ENCODE measurements at places on chromosomes 7 and 10.

GRCh38 chr7:81181066-81181465 is 262.2 kb upstream of the SEMA3C start:
- DNase-seq, result no peak

GRCh38 chr10:3716093-3716492 is 68.9 kb downstream of the KLF6 start:
- DNase-seq, result no peak

DNA sequence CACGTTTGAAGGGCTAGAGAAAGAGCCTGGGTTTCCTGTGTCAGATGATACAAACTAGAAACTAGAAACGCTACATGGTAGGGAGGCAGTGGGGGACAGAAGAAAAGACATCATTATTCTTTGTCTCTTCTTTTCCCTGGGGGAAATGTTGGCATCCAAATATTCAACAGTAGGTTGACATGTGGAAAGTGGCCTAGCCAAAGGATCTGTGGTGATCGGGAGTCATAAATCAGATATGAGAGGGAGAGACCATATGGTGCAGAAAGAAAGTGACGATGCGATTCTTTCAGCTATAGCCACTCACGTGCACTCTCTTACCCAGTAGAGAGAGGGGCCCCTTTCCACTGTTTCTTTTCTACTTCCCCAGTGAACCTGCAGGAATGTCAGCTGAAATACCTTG is 964.7 kb downstream of the LRMDA start:
- DNase-seq, result no peak

GRCh38 chr10:72720814-72721660 is 29.1 kb downstream of the MCU start:
- peak; percentile 32 for DNase-seq

DNA sequence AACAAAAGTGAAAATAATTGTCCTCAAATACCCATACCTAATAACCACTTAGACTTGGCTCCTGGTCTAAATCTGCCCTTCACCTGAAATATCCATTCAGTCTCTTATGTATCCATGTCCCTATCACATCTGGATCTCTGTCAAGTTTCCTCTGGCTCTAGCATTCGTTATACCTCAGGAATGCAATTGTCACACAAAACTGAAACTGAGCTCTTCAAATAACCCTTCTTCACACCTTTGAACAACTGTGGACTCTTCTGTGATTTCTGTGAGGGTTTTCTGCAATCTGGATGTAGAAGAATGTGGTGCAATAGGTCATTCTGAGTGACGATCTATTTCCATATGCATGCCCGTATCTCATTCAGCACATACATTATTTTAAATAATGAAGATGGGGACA is 53.5 kb upstream of the FGL2 start:
- no peak for DNase-seq

DNA sequence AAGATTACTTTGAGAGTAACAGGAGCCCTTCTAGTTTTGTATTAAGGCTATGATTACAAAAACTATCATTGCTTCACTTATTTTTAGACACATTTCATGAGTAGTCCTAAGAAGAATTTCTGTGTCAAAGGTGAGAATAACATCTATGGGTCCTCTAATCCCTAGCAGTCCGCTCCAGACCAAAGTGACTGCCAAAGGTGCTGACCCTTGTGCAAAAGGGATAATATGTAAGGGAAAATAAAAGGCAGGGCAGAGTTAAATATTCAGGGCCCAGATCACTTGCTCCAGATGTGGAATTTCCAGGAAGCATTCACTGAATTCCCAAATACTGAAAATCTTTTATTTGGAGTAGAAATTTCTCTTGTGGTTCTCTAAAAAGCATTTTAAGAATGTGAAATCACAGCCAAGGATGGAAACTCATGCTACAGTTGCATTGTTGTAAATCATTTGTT is 29.3 kb downstream of the RHOBTB1 start:
- peak; percentile 95 for DNase-seq

DNA sequence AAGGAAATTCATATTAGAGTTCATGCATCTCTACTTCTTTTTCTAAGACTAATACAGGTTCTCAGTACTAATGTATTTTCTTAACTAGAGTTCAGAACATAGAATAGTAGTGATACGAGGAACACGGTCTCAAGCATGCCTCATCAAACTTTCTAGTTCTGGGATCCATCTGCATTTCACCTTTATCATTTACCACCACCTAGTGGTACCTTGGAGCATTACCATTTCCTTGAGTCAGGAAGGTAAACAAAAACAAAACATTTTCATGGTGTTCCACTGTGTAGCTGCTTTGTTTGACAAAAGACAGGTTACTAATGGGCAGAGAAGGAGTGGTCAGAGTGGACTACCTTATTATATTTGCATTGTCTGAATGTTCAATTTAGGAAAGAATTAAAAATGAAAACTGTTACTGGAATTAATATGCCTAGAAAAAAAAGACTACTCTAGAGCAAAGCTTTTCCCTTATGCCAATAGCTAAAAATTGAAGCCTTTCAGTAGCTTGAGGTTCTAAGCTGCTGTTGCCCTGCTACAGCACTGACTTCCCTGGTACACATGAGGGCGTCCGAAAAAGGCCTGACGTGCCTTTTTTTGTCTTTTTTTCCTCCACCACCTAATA is 44.5 kb downstream of the STARD3NL start:
- peak; percentile 79 for DNase-seq

- no peak for DNase-seq
Measured at GRCh38 chr7:53420550-53420949, 385.1 kb downstream of the POM121L12 start.

- peak; percentile 59 for DNase-seq
Measured at GRCh38 chr7:28988091-28988490, 30.0 kb upstream of the TRIL start.

- DNase-seq, result no peak
Measured at GRCh38 chr7:123687161-123687560, 31.5 kb downstream of the LMOD2 start.

DNA sequence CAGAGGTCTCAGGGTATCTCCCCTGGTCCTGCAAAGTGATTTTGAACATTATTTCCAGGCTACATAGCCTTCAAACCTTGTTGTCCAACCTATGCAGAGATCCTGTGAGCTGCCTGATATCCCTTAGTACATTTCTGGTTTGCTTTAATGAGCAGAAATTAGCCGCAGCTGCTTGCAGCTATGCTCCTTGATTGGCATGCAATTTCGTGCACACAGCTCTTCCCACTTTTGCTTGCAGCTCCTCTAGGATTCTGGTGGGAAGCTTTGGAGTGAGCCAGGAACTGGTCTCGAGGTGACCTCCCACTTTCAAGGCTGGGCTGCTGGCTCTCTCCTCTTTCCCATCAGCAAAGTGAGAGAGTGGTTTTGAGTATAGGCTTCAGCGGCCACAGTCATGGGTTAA is 45.8 kb downstream of the OAT start:
- DNase-seq, result peak; percentile 27

- peak; percentile 70 for DNase-seq
Measured at GRCh38 chr10:93495654-93496321, 624 bp upstream of the CEP55 start.

DNA sequence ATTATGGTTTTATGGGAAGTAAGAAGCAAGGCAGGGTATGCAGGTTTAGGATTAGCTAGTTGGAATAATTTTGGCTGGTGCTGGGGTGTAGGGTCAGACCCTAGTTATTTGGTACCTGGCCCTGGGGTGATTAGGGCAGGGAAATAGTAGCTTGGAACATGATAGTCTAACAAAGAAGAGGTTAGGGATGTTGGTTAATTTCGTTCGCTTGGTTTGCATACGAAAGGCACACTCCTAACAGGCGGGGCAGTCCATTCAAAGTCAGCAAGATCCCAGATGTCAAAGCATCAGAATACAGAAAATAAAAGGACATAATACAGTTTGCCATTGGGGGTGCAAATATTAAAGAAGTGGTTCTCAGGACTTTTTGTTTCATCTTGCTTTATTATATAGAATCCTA is 55.7 kb upstream of the ITPRID1 start:
- DNase-seq, result no peak

DNA sequence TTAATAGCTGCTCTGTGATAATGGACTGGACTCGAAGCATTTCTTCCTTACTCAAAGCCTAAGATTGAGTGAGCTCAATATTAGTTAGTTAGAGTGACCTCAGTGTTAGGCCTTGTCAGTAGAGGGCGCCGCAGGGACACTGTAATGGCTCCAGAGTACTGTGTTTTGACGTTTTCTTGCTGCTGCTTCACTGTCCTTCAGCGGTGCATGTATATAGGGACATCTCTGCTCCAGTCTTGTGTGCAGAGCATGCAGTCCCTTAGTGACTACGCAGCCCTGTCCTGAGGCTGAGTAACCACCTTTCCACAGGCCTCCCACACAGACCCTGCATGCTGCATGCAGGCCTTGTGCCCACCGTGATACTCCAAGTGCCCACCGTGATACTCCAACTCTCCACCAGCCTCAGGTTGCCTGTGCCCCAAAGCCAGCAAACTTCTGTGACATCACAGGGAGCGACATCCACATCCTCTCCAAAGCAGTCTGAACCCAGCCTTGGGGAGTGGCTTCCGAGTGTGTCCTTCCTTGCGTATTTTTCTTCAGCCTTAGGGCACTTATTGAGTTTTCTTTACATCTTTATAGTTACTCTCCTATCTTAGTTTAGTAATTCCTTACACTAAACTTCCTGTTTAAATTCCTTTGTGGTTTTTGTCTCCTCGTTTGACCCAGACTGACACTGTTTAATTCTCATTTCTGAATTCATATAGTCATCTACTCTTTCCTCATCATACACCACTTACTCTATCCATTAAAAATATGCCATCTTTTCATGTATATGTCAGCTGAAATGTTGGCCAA is 118.2 kb downstream of the JAZF1 start:
- DNase-seq, result peak; percentile 65

- no peak for DNase-seq
Measured at GRCh38 chr10:110324805-110325280, 20.1 kb upstream of the SMNDC1 start.

- no peak for DNase-seq
Measured at GRCh38 chr7:151873402-151873965, 3.4 kb downstream of the PRKAG2 start.

DNA sequence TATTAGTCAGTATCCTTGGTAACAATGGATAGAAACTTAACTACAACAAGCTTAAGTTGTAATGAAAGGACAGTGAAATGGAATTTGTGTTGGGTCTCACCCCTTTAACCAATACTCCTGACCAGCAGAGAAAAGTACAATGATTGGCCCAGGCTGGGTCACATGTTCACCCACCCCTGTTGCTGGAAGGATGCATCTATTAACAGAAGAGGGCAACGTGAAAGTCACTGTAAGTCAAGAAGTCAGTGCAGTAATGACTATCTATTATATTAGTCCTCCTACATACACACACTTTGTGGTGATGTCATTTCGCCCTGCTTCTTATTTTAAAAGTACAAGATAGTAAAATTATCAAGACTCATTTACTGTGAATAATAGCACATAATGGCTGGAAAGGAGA is 16.2 kb downstream of the PNLIPRP2 start:
- no peak for DNase-seq

- DNase-seq, result no peak
Measured at GRCh38 chr10:101054351-101054750, 7.4 kb upstream of the KAZALD1 start.

DNA sequence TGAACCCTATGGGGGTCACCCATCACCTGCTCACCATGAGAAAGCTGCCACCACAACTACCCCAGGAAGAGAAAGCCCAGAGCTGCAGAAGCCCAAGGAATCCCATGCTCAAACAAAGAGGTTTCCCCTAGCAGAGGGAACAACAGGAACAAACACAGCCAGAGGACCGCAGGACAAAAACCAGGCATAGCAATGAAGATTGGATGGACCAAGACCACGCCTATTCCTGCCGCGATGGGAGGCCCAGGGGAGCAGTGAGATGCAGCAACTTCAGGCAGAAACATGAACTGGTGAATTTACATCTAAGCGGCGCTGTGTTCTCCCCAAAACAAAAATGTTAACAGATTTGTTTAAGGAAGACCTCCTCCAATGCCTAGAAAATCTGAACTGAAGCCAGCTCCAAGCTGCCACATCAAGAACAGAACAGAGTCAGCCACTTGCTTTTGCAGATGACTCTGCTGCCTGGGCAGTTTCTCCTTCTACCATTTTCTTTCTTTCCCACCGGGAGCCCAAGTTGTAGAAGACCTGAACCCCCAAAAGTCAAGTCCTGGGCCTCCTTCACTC is 134.2 kb upstream of the NEBL start:
- no peak for DNase-seq

- no peak for DNase-seq
Measured at GRCh38 chr10:82464191-82464818, 589.3 kb downstream of the NRG3 start.

GRCh38 chr10:85430991-85431390 is 935.6 kb downstream of the GRID1 start:
- no peak for DNase-seq

GRCh38 chr7:95737828-95738505 is 34.4 kb upstream of the DYNC1I1 start:
- DNase-seq, result no peak

DNA sequence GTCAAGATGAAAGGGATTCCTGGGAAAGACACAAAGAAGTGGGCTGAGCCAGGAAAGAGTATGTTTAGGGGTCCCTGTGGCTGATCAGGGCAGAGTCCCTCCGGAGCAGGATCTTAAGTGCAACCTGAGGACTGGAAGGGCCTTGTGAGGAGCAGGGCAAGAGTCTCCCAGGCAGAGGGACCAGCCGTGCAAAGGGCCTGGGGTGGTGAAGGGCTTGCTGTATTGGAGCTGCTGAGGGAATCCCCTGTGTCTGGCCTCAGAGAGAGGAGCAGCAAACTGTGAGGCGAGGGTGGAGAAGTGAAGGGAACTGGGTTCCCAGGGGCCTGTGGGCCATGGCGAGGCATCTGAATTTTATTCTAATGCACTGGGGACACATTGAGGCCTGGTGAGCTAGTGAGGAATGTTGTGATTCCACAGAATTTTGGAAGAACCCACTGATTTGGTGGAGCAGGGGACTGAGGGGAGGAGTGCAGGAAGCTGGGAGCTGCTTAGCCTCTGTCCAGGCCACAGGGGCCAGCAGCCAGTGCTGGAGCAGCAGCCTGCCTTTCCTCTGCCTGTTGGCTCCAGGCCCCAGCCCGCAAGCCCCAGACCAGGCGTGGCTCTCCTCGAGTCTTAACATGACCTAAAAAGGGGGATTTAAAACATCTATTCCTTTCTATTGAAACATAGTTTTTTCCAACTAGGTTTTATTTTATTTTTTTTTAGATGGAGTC is 138.4 kb upstream of the IGFBP3 start:
- no peak for DNase-seq

DNA sequence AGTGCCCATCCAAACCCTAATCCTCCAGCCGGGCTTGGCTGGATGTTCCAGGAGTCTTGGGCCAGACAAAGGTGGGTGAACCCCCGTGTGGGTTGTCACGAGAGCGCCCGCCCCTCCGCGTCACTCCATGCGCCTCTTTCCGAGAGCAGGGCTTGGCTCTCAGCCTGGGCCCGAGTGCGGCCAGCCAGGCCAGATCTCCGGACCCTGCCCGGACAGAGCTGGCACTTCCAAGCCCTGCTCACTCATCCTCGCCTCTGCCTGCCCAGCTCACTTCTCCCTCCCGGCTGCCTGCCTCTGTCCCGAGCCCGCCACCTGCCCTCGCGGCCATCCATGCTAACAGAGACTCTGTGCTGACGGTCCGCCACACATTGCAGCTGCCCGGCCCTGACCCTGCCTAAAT is 34.6 kb downstream of the AGAP3 start:
- no peak for DNase-seq

GRCh38 chr7:143931739-143932138 is 3.3 kb upstream of the OR2F2 start:
- peak; percentile 65 for DNase-seq
